ENCODE measurements at places on chromosomes 3 and 15.

DNA sequence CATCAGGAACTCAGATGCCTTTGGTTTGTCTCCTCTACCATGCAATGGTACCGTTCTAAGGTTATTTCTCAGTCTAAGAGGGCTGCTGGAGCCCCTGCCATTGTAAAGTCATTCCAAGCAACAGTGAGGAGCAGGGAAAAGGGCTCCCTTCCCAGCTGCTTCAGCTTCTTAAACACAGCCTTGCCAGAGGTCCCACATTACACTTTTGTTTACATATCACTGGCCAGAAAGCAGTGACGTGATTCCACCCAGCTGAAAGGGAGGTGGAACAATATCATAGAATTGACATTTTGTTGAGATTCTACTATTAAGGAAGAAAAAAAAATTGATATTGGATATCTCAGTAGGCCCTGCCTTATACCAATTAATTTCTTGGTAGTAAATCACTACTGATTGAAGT is 194.6 kb downstream of the SUCLG2 start:
- no peak for DNase-seq

- DNase-seq = no peak
These were observed 113.6 kb downstream of the CACNA2D3 start for GRCh38 chr3:54235998-54236397.

GRCh38 chr3:57068437-57069089 is 8.1 kb downstream of the SPATA12 start:
- no peak for DNase-seq

GRCh38 chr3:101268141-101268540 is 52.2 kb downstream of the IMPG2 start:
- no peak for DNase-seq

- no peak for DNase-seq
These were observed 17.5 kb downstream of the TMEM158 start for GRCh38 chr3:45208586-45208985.

- DNase-seq = no peak
These were observed 381.6 kb downstream of the EDEM1 start for GRCh38 chr3:5569152-5569551.

GRCh38 chr3:196942915-196943277 is 568 bp upstream of the NCBP2 start:
- no peak for DNase-seq

GRCh38 chr3:124781476-124782376 is 51.5 kb downstream of the UMPS start:
- DNase-seq = no peak

GRCh38 chr15:73355612-73356265 is 13.0 kb downstream of the HCN4 start:
- no peak for DNase-seq

GRCh38 chr3:182129740-182130139 is 418.0 kb downstream of the SOX2 start:
- DNase-seq = no peak
